ENCODE measurements at places on chromosomes 2 and 18. TPM values are rescaled to one million over a fixed set of nuclear protein-coding genes. Genes with fewer than 3 reads are reported as not detected.

DNA sequence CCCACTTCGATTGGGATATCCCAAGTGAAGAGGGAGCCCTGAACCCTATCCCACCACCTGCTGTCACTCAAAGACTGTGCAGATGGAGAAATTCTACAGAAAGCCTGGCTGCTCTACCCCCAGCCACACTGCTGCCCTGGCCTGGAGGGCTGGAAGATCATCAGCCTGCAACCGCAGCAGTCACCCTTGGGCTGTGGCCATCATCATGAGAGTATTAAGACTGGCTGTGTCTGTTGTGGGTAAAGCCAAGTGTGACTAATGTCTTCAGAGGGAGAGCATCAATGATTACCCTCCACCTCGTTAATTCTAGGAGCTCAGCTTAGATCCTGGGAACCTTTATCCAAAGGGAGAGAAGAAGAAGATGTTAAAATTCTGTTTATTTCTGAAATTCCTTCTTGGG is 221.5 kb downstream of the TFCP2L1 start:
- peaks cover 83% of the 10 kb centered on the region for H3K27me3 ChIP-seq
- H3K4me1 ChIP-seq = no peaks in the 10 kb centered on the region
- no peak overlapping the region for H3K4me3 ChIP-seq

- H3K4me1 ChIP-seq = peaks cover 10% of the 10 kb centered on the region
- no peak for DNase-seq
- no peak overlapping the region for H3K27ac ChIP-seq
- H3K4me3 ChIP-seq = no peak overlapping the region
These were observed 100.2 kb downstream of the SH3RF3 start for GRCh38 chr2:109229094-109229675.

DNA sequence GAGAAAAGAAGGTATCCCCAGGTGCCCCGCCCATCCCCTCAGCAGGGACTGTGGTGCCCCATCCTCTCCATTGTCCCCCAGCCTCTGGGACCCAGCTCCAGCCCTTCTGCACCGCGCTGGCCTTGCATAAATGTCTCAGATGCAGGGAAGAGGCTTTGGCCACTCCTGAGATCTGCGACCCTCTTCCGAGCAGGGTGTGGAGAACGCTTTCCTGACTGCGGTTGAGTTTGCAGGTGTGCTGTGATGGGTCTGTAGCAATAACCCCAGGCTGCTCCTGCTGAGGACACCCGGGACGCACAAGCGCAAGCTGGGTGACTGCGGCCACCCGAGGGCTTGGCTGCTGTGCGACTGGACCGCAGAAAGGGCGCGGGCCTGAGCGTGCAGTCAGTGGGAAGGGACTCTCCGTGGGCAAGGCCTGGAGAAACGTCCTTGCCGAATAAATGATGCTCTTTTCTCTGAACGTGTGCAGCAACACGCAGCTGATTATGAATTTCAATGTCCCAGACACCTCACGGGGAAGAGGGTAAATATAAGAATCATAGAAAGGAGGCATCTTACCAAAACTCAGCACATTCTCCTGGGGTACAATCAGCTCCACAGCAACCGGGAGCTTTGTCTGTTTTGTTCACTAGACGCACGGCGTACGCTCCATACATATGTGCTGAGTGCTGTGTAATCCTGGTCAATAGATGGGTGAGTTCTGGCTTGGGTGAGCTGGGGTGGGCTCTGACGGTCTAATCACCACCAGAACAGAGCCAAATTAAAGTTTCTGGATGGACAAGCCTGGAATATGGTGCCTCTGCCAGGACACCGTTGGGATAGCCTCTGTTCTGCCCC is 67.5 kb upstream of the ZNF516 start:
- H3K27me3 ChIP-seq = no peaks in the 10 kb centered on the region
- DNase-seq = no peak

DNA sequence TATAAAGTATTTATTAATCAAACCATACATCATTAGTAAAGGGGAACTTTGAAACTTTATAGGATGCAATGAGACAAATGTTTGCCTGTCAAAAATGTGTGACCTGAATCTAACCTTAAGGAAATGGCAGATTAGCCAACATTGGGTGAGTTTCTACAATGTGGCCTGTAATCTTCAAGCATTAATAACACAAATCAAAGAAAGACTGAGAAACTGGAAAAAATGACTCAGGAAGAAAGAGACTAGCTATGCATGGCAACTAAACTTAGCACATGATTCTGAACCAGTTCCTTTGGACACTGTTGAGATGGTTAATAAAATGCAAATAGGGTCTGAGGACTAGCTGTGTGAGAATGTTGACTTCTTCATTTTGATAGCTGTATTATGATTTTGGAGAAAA is 628.6 kb upstream of the ID2 start:
- H3K27ac ChIP-seq = no peak overlapping the region
- H3K27me3 ChIP-seq = no peaks in the 10 kb centered on the region
- no peak for DNase-seq
- H3K4me1 ChIP-seq = no peaks in the 10 kb centered on the region
- H3K36me3 ChIP-seq = no peaks in the 10 kb centered on the region
- H3K4me3 ChIP-seq = no peak overlapping the region

DNA sequence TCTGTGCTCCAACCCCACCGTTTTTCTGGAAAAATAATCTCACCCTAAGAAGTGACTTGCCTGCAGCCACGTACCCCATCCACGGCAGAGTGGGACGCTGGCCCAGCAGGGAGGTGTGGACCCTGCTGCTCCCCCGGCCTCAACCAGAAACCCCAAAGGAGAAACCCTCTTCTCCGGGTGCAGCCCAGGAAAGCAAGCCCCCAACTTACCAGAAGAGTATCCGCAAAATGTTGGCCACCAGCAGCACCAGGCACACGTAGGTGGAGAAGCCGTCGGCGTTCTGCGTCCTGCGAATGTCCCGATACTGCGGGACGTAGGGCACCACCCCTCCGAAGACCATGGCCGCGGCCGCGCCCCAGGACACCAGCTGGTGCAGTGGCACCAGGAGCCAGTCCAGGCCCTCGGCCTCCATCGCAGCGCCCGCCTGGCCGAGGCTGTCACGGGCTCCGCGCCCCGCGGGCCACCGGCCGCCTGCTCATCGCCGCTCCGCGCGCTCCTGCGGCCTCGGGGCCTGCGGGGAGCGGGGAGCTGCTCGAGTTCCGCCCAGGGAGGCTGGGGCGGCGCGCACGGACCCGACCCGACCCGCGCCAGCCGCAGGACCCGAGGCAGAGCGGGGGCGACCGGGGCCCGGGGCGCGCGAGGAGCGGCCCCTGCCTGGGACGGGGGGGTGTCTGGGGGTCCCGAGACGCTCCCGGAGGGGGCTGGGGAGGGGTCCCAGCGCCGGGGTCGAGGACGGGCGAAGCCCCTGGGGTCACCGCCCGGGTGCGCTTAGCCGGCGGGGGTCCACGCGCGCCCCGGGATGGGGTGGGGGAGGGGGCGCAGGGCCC is 725 bp downstream of the SLC66A2 start:
- H3K4me3 ChIP-seq = peak overlapping the region; percentile 59
- H3K27me3 ChIP-seq = no peaks in the 10 kb centered on the region
- peak; percentile 12 for DNase-seq
- H3K27ac ChIP-seq = peak overlapping the region; percentile 2
- peaks cover 12% of the 10 kb centered on the region for H3K4me1 ChIP-seq

GRCh38 chr2:8662239-8662879 is 19.5 kb upstream of the ID2 start:
- H3K27ac ChIP-seq = peak overlapping the region; percentile 68
- H3K4me3 ChIP-seq = no peak overlapping the region
- H3K27me3 ChIP-seq = no peaks in the 10 kb centered on the region
- H3K36me3 ChIP-seq = no peaks in the 10 kb centered on the region
- DNase-seq = peak; percentile 90
- H3K4me1 ChIP-seq = peaks cover 16% of the 10 kb centered on the region

- DNase-seq = no peak
- no peaks in the 10 kb centered on the region for H3K27me3 ChIP-seq
These were observed 3.9 kb downstream of the LRRTM4 start for GRCh38 chr2:77518311-77518710.

GRCh38 chr18:27778441-27778840 is 398.5 kb downstream of the CDH2 start:
- H3K36me3 ChIP-seq = no peaks in the 10 kb centered on the region
- H3K27me3 ChIP-seq = no peaks in the 10 kb centered on the region
- H3K4me1 ChIP-seq = no peaks in the 10 kb centered on the region
- no peak overlapping the region for H3K4me3 ChIP-seq

GRCh38 chr18:61333271-61333745 is at the start of gene CDH20:
CDH20 (plus strand) TSS chr18:61333430.
- no peak within 1 kb of the TSS for H3K4me3 ChIP-seq
- DNase-seq = no peak
- no peaks in the 10 kb centered on the region for H3K36me3 ChIP-seq

DNA sequence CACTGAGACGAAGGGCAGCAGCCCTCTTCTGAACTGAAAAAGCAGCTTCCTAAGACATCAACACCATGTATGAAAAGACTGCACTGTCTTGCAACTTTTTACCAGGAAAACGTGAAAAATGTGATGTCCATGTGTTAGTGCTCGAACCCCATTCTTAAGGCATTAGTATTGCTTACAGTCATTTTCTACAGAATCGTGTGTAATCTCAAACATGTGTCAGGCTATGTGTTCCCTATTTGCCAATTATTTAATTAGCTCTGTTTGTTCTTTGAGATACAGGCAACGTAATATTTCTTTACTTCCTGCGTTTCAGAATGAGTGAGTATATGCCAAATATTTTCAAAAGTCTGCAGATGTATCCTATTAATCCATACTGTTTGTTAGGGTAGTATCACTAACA is 307.7 kb upstream of the CCDC68 start:
- no peak overlapping the region for H3K27ac ChIP-seq
- H3K27me3 ChIP-seq = no peaks in the 10 kb centered on the region
- no peaks in the 10 kb centered on the region for H3K4me1 ChIP-seq
- peaks cover 27% of the 10 kb centered on the region for H3K36me3 ChIP-seq

DNA sequence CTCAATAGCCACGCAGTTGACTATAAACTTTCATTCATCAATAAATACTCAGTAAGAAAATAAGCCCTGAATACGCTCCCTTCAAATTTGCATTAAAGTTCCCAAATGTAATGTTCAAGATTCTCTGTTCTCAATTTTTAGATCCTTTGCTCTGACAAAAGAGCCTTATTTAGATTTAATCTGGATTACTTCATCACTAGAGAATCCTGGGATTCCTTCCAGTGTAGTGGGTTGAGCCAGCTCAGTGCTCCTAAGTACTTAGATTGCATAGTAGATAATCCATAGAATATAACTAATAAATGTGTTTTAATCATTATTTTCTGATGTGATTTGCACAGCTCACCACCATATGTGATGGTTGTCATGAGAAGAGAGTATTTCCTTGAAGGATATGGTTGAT is 1286.2 kb downstream of the SUCLG1 start:
- DNase-seq = no peak
- no peaks in the 10 kb centered on the region for H3K27me3 ChIP-seq
- H3K27ac ChIP-seq = no peak overlapping the region
- no peaks in the 10 kb centered on the region for H3K4me1 ChIP-seq
- no peaks in the 10 kb centered on the region for H3K36me3 ChIP-seq

DNA sequence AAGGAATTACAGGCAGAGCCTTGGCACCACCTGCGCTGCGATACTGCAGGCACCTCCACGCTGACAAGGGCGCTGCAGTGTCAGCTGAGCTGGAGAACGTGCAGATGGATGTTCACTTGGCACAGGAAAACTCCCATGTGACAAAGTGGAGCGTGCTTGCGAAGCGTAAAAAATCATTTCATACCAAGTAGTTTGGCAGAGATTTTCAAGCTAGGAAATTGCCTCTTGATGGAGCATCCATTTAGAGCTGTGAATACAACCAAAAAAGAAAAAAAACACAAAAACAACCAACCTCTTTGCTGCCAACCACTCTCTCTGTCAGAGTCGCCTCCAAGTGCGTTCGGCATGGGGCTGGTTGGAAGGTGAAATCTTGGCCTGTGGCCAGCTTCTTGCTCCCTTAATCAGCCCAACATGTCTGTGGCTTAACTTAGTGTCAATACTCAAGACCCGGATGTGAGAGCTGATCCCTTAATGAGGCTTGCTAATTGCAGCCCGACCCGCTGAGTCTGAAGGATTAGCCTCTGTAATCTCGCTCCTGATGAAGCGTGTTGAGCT is 38.1 kb downstream of the ACOXL start:
- no peak overlapping the region for H3K4me3 ChIP-seq
- no peaks in the 10 kb centered on the region for H3K36me3 ChIP-seq
- 0 out of 2 replicates have a peak, but pooled peaks cover 1% of the 10 kb centered on the region for H3K4me1 ChIP-seq
- peaks cover 38% of the 10 kb centered on the region for H3K27me3 ChIP-seq

GRCh38 chr2:202005272-202005887 is 28.3 kb upstream of the FZD7 start:
- no peaks in the 10 kb centered on the region for H3K27me3 ChIP-seq
- peaks cover 10% of the 10 kb centered on the region for H3K4me1 ChIP-seq
- no peak overlapping the region for H3K4me3 ChIP-seq

DNA sequence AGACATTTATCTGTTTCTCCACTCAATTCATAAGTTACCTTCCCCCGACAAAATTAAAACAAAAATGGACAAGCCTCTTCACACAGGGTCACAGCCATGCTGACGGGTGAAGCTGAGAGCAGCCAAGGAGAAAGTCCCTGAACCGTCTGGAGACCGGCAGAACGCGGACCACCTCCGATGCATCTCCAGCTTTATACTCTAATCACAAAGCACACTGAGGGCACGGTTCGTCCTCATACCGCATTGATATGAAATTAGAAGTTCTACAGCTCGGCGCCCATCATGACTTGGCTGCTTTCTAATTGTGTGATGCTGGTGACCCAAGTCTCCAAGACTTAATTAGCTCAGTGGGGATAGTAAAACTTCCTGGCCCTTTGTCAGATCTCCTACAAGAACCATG is 181.2 kb upstream of the PXDN start:
- no peaks in the 10 kb centered on the region for H3K4me1 ChIP-seq
- no peak overlapping the region for H3K27ac ChIP-seq
- no peak overlapping the region for H3K4me3 ChIP-seq
- no peaks in the 10 kb centered on the region for H3K27me3 ChIP-seq

DNA sequence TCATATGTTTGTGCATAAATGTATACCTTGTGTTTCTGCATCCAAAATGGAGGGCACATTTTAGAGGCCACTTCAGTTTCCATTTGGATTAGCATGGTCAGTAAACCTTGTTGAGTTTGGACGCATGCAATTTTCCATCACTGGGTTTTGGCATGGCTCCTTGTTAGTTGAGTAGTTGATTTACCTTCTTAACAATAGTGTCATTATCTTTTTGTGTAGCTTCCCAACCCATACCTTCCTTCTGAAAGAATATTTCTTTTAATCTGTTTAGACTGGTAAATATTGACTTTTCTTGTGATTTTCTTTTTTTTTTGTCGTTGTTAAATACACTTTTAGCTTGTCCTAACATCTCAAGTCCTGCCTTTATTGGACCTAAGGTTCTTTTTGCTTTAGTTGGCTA is 15.5 kb downstream of the RPIA start:
- no peak overlapping the region for H3K4me3 ChIP-seq
- H3K4me1 ChIP-seq = no peaks in the 10 kb centered on the region
- H3K27me3 ChIP-seq = no peaks in the 10 kb centered on the region
- no peak overlapping the region for H3K27ac ChIP-seq

CDH7 gene
- not detected for polyA plus RNA-seq

PPM1B gene
- polyA plus RNA-seq = 9.0 TPM

STARD6 gene
- not detected for polyA plus RNA-seq

ZCCHC2 gene
- 3.2 TPM for polyA plus RNA-seq

EFR3B gene
- polyA plus RNA-seq = 0.36 TPM

SPEG gene
- 109 TPM for polyA plus RNA-seq

OTOS gene
- 0.34 TPM for polyA plus RNA-seq

LTBP1 gene
- polyA plus RNA-seq = 235 TPM

CAVIN2 gene
- 7.7 TPM for polyA plus RNA-seq

IL1B gene
- 4.4 TPM for polyA plus RNA-seq

PROM2 gene
- polyA plus RNA-seq = 0.65 TPM

IL1RL2 gene
- polyA plus RNA-seq = 0.09 TPM

IL36RN gene
- polyA plus RNA-seq = not detected

C2orf72 gene
- 0.24 TPM for polyA plus RNA-seq

LINC00305 gene
- not detected for polyA plus RNA-seq
